ENCODE measurements at places on chromosomes 2 and 18.

DNA sequence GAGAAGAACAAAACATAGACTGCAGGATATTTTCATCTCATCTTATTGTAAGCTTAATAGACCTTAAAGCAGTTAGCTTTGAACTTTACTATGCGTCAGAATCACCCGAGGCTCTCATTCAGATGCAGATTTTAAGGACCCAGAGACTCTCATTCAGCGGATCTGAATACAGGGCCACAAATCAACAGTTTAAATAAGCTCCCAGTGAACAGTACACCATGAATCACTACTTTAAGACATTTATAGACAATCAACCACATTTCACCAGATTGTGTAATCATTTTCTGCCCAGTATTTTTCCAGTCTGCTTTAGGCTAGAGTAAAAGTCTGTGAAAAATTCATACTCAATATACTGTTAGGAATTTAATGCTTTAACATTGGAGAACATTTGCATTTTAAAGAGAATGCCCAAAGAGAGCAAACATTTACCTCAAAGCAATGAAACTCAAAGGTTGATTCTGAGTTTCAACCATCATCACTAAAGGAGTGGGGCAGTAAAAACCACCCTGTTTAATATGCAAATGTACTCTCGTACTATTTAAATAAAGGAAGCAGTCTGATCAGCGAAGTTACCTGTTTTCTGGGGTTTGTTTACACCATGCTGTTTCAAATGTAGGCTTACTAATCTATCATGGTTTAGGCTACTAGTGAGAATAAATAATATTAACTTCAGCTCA lies 11.0 kb upstream of the ALPK2 start:
- no peak for DNase-seq

DNA sequence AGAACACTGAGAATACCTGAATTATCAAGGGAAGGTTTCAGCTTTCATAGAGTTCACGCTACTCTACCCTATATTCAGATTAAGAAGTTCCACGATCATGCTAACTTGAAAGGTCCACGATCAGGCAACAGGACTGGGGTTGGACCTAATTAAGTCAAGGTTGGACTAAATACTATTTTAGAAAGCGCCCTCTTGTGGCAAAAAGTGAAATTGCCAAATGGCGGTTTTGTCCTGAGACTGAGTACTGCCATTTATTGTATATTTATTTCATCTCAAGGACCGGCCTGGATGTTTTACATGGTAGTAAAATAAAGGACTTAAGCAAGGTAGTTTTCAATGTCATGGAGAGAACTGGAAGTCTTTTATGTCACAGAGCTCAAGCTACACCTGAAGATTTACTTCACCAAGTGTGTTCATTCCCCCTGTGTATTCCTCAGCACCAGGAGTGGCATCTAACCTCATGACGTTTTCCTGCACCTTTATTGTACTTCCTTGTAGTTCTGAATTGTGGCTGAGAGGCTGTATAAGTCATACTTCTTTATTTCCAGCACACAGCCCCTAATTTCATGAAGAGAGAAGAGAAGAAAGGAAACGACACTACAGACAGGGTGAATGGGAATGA lies 56.8 kb downstream of the SRD5A2 start:
- DNase-seq, result peak; percentile 24

DNA sequence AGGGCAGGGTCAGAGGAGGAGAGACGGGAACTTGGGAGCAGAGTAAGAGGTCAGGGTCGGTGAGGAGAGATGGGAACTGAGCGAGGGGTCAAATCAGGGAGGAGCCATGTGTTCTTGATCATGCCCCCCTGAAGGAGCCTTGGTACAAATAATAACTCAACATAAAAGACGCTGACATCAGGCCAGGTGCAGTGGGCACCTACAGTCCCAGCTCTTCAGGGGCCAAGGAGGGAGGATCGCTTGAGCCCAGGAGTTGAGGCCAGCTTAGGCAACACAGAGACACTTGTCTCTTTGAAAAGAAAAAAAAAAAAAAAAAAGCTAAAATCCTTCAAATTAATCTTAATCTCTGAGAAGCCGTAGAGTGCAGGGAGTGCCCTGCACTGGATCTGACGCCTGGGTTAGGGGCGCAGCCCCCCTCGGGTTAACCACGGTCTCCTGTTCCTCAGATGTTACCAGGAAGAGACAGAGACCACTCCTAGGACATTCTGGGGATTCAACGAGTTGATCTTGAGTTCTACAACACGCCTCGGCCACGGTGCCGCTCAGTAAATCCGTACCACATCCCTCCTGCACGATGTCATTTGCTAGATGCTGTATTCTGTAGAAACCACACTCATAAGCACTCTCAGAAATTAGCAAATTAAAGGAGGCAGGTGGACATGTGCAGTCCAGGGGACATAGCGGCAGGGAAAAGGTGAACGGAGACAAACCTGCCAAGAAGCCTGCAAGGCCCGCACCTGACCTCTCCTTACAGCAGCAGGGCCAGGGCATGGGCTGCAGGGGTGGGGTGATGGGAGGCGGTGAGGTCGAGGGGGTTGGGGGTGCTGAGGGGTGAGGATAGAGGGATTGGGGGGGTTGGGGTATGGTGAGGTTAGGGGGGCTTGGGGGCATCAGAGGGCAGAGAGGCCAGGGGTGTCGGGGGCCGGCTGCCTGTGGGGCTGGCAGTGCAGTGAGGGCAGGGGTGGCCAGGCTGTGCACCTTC lies 29.2 kb downstream of the SLC66A2 start:
- no peak for DNase-seq

- no peak for DNase-seq
These were observed 65.4 kb upstream of the GLS start for GRCh38 chr2:190815226-190815625.

DNA sequence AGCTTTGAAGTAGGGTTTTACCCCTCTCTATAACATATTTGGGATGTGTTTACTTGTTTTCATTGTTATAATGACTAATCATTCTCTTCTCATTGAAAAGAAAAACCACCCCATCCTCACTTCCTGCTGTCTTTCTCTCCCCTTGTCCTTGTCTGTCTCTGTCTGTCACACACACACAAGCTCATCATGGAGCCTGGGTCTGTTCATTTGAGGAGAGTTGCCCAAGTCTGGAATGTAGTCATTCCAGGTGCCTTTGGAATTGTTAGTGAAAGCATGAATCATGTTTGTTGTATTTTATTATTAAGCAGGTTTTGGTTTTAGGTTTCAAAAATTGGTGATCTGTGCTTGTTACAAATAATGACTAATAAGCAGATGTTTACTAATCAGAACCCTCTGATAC lies 133.5 kb upstream of the IL1R2 start:
- DNase-seq, result no peak

GRCh38 chr2:70508711-70509462 lies 44.7 kb downstream of the TGFA start:
- no peak for DNase-seq

DNA sequence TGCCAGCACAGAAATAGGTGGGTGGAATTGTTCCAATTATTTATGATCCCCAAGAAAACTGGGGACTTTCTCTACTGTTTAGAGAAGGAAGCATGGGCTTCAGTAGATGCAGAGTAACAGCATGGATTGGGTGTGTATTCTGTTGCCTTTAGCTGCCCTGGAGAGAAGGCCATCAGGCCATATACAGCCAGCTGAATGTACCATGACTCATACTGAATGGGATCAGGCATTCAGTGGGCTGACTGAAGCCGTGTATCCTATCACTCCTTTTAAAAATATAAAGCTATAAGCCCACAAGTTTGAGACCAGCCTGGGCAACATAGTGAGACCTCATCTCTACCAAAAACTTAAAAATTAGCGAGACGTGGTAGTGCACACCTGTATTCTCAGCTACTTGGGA lies 16.7 kb upstream of the PLEKHM3 start:
- DNase-seq, result no peak

DNA sequence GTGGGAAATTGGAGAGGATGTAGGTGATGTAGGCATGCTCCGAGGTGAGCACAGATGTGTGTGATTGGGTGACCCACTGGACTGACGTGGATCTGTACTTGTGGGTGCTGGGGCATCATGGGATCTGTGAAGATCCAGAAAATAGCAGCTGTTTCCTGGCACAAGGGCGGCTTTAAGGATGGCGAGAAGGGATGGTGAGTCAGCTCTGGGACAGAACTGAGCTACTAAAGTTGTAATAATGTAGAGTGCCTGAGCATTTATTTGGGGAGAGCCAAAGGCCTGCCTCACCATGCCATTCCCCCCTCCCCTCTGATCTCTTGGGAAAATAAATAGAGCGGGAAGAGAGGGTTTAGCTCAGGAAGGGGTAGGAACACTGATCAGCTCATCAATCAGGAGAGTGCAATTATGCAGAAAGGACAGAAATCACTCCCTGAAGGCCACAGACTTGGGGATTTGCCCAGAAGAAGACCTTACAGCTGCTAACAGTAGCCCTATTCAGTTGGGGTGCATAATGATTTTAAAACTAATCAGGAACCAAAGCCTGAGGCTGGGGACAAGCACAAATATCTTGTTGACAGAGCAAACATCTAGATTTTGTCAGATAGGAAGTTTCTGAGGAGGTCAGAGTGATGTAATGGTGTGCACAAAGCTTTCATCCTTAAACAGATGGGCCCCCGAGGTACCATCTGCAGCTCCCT lies 30.3 kb downstream of the TANC1 start:
- no peak for DNase-seq

- no peak for DNase-seq
These were observed 111.8 kb downstream of the STPG4 start for GRCh38 chr2:47043142-47043890.

DNA sequence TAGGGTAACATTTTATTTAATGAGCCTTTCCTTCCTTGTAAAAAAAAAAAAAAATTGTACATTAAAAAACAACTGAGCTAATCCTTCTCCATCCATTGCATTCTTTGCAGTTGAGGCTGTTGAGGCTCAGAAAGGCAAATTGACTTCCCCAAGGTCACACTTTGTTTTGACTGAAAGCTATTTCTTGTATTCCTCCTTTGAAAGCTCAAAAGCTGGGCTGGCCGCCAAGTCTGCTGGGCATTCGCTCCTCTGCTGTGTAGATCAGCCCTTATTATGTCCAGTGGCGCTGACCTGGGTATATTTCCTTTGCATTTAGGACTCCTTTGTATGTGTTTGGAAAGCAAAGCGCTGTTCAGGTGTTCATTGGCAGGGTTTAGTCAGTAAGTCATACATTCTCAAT lies 44.0 kb downstream of the SGPP2 start:
- DNase-seq, result no peak

- DNase-seq, result no peak
These were observed 58.7 kb upstream of the SLC66A3 start for GRCh38 chr2:11096591-11096990.

- DNase-seq, result no peak
These were observed 15.5 kb downstream of the CCNT2 start for GRCh38 chr2:134934150-134934549.

- DNase-seq, result no peak
These were observed 41.9 kb downstream of the KCNJ3 start for GRCh38 chr2:154740361-154740760.

- DNase-seq, result no peak
These were observed 12.5 kb upstream of the TMEM185B start for GRCh38 chr2:120235681-120236080.

GRCh38 chr2:202178346-202178958 lies 59.9 kb downstream of the SUMO1 start:
- peak; percentile 3 for DNase-seq

- no peak for DNase-seq
These were observed 46.8 kb upstream of the TBR1 start for GRCh38 chr2:161369311-161369710.

- no peak for DNase-seq
These were observed 30.1 kb downstream of the CCDC74A start for GRCh38 chr2:131557558-131558321.

DNA sequence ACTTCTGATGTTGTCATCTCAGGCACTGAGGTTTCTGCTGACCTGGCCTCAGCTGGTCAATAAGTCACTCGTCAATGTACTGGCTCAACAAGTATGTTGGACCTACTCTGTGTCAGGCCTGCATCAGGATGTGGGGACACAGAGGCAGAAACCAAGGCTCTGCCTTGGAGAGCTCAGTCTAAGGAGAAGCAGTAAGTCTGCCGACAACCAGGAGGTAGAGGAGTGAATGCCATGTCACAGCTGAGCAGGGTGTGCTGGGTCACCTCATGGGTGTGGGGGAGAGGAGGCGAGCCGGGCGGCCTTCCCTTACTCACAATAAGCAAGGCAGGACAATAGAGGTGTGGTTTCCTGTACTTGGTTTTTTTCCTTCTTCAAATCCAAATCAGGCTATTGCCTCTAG lies 75.8 kb downstream of the COLEC12 start:
- no peak for DNase-seq

GRCh38 chr2:170715062-170715931 lies at the start of gene SP5:
Gene SP5, plus strand, starts transcription at chr2:170715337. Its CDS starts 176 bp downstream, at chr2:170715513.
- DNase-seq, result no peak

DNA sequence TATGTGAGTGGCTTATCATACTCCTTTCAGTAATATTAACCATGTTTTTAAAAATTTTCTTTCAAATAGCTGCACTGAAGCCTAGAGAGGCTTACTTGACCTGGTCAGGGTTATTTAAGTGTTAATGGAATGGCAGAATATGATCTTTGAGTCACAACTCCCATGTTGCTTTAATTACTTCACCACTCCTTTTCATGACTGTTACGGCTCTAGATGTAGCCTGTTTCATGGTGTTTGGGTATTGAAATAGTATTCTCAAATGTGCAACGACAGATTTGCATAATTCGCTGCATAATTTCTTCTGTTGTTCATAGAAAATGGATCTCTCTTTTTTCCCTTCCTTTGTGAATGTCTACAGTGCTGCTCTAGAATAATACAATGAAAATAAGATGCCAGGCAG lies 51.6 kb upstream of the PLA2R1 start:
- DNase-seq, result no peak

DNA sequence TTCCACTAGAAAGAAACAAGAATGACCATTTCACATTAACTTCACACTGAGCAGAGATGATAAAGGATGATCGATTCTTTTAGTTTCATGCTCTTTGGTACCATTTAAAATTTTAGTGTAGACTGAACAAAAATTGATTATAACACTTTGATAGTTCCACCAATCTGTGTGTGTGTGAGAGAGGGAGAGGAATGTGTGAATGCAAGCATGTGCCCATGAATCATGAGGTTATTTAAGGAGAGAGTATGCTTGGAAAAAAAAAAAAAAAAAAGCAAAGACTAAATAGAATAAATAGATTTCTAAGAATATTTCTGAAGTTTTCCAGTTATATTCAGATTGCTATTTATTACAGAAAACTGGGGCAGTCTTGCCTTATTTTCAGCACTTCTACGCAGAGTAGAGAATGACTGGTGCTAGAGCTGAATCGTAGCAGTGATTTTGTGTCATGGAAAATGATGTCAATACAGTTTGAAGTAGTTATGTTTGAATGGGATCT lies 900.8 kb downstream of the SLC4A3 start:
- DNase-seq, result no peak

GRCh38 chr18:27645929-27646328 lies 460.8 kb upstream of the CHST9 start:
- no peak for DNase-seq

Measured in activated naive CD4-positive, alpha-beta T cell (primary cell).